ENCODE measurements at places on chromosomes 2 and 18.
A peak's percentile ranks its signal among the peaks of the same experiment; 100 is the strongest.

DNA sequence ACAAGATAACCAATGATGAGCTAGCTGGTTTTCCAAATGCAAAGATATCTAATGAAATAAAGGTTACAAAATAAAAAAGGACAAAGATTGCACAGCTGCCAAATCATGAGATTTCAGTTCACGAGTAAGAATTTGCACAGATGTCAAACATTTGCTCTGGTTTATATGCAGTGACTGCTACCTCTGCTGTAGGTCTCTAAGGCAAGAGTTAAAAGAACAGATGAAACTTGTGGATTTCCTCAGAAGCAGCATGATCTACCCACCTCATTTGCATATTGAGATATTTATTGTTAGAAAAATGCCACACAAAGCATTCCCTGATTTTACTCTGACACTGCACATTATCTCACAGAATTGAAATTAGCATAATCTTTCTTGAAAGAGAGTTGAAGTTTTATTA is 763.2 kb upstream of the ZEB2 start:
- no peak for DNase-seq

GRCh38 chr2:236089271-236090026 is 78.7 kb downstream of the GBX2 start:
- no peak for DNase-seq

GRCh38 chr2:160043265-160043664 is 19.1 kb downstream of the PLA2R1 start:
- no peak for DNase-seq

- DNase-seq: no peak
These were observed 91.6 kb downstream of the DHRS9 start for GRCh38 chr2:169160926-169161481.

- DNase-seq: no peak
These were observed 286.0 kb downstream of the LPIN1 start for GRCh38 chr2:12032398-12032797.

DNA sequence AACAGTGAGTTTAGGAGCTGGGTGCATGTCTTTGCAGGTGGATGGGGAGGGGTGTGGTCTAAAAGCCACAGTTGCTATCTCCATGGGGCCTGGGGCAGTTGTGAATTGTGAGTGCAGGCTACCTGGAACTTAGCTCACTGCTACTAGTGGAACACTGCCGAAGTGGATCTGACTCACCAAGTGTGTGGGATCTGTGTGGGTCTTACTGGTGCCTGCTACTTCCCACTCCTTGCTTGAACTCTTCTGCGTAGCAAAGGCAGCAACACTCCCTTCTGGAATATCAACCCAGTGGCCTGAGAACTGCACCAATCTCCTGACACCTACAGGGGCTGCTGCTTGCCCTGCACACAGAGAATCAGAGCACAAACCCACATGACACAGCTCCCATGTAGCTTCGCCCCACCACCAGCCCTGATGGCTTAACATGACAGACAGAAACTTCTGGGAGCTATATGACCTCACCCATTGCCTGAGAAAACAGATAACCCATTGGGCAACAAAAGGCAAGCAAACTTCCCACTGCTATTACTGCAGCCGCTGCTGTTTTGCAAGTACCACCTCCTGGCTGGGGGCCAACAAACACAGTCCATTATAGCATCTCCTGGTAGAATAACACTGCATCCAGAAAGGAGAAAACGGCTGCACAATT is 455.1 kb upstream of the DDX18 start:
- DNase-seq: no peak

- no peak for DNase-seq
These were observed 70.7 kb downstream of the NCK2 start for GRCh38 chr2:105815401-105815800.

- DNase-seq: no peak
These were observed 543 bp upstream of the MARCHF4 start for GRCh38 chr2:216372761-216373291.

- DNase-seq: no peak
These were observed 24.2 kb downstream of the PLCL1 start for GRCh38 chr2:197828464-197829135.

DNA sequence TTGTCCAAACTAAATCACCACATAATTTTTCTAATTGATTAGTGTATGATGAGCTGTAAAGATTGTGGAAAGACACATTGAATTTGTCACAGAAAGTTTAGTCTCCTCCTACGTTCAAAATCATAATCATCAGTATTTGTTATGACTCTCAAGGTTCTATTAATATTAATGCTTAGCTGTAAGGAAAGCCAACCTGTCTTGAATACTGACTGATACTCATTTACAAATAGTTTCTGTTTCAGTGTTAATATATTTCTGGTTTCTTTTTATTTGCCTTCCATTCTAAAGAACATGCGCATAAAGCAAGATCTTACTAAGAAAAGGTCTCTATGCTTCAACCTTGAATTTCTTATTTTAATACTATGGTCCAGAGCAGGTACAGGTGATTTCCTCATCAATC is 55.1 kb downstream of the CPS1 start:
- DNase-seq: no peak

DNA sequence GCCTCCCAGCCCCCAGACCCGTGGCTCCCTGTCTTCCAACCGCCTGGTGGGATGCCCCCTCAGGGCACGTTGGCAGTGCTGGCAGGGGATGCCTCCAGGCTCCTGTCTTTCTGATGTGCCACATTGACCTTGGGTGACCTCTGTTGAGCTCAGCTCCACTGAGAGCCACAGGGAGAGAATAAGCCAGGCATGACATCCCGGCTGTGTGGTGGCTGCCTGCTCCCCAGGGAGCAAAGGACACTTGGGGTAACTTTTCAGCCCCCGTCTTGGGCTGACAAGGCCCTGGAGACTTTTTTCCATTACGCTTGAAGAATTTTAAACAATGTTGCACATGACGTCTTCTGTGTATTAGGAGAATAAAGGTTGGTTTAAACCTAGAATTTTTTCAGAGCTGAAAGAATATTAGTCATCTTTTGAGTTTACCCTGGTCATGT is 246.0 kb downstream of the TSN start:
- DNase-seq: no peak

GRCh38 chr2:212970132-212970531 is 181.3 kb downstream of the IKZF2 start:
- no peak for DNase-seq

- no peak for DNase-seq
These were observed 25.6 kb downstream of the BCL2 start for GRCh38 chr18:63293935-63294334.

GRCh38 chr2:85400541-85401463 is 9.4 kb downstream of the CAPG start:
- DNase-seq: no peak

GRCh38 chr2:10048501-10049171 is 5.3 kb downstream of the KLF11 start:
- no peak for DNase-seq

- DNase-seq: no peak
These were observed 52.4 kb upstream of the ARHGAP28 start for GRCh38 chr18:6677086-6677485.

DNA sequence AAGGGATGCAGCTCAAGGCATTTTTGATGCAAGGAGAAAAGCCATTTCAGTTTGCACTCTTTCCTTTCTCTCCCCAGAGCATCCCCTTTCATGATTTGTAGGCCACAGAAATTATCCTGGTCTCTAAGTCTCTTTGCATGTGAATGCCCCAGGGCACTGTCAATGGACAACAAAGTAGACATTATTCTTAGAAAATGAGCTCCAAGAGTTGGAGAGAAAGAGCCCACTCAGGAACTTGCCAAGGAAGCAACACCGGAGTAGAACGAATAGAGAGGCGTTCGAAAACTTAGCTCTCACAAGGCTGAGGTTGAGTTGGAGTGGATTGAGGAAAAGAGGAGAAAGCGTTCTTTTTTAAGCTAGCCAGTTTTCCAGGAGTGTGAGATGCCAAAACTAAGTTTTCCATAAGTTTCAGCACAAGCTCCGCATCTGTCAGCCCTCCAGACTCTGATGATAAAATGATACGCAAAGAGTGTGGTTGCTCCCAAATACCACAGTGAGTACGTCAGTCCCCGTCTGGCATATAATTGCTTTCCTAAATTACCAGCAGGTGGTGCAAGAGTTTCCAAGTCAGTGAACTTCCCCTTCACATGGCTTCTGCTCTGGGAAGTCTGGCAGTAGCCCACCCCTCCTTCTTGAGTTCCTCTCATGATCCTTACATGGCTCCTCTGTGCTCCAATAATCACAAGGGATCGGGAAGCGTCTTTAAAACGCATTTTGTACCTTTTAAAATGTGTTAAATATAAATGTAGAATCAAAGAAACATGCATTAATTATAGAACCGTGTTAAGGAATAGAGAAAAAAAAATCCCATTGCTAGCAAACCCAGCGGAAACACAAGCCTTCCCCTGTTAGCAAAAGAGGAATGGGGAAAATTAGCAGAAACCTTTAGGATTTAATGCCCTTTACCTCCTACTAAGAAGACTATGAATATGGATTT is 1060.6 kb upstream of the FANCL start:
- no peak for DNase-seq

DNA sequence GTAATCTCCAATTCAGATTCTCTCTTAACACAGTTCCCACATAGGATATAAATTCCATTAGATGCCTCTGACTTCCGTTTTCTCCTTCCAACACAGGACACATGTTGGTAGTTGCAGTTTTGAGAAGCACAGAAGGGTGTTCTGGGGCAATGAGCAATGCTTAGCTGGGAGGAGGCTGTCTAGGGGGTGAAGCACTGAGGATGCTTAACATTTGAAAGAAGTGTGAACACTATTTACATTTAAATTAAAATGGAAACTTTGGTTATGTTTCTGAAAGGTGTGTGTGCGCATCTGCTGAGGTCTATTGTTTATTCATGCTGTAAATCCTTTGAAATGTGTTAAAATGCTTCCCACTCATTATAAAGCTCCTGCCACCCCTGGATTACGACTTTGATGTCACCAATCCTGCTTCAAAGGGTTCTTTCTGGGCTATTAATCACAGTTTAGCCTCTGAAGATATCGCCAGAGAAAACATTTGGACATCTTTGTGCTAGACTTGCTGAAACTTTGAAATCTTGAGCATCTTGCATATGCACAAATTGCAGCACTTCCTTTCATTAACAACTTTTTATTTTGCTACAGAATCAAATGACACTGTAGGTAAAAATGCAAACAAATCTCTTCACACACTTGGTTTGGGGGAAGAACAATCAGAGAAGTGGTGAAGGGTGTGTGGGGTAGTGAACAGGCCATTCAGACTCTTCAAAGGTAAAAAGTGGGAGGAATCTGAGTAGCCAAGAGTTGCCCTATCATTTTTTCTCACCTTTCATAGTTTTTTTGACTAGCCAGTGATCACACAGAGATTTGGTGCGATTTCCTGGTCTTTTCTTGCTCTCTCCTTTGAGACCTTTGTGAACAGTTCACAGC is 258.4 kb downstream of the MYO3B start:
- no peak for DNase-seq

DNA sequence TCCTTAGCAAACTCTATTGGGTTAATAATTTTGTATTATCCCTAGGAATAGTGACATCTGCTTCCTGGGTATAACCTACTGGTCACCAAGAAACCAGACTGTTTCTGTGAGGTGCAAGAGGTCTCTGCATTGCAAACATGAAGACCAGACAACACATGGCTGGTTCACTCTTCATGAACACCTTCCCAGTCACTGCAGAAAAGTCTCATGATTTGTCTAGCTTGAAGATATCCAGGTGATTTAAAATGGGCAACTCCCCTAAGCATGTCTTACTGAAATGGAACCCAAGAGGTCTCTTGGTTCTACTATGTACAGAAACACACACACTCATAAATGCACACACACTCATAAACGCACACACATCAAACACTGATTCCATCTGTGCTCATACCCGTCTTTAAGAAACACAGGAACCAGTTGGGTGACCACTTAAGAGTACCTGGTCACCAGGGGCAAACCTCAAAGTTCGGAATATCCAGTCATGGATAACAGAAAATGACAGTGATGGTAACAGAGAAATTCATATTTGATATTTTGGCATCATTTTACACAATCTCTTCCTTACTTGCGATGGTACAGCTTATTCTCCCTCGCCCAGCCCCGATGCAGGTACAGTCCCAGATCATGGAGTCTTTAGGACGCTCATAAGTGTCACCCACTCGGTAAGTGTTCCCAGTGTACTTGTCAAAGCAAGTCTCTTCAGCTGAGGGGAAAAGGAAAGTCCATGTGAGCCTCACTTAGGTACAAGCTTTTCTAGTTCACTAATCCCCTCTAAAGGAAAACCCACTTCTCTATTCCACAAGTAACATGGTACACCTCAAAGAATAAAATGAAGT is 2.9 kb downstream of the FN1 start:
- no peak for DNase-seq

DNA sequence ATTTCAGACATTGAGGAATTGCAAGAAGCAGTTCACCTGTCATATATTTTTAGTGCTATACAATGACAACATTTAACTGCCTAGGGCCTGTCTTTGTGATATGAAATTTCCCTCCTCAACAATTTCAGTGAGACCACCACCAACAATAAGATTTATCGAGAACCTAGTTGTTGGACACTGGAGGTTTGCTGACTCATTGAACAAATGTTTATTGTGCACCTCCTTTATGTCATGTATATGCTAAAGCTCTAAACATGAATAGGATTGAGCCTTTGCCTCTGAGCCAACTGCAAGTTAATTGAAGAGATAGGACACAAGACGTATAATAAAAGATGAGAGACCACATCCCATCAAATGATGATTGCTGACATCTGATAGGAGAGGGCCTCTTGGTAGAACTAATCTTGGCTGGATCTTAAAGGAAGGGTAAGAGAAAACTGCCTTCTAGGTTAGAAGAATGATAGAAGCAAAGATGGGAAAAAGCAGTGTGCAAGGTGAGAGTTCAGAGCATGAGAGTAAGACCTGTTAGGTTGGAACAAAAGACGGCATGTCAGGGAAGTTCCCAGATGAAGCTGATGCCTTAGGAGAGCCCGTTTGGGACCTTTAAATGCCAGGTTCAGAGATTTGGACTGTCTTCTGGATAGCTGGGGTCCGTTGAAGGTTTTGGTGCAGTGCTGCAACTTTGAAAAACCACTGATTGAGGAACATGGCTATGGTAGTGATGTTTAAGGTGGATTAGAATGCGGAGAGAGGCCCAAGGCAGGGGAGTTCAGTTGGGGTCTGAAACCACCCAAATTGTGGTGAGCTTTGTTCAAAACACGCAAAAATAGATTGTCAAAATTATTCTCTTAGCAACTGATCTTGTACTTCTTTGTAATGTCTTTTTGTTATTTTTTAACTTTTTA is 133.0 kb upstream of the EML6 start:
- no peak for DNase-seq

- no peak for DNase-seq
These were observed 27.1 kb downstream of the PSD4 start for GRCh38 chr2:113200736-113201490.

- no peak for DNase-seq
These were observed at the start of gene TPO for GRCh38 chr2:1413156-1413710. TPO (plus strand) TSS chr2:1413463; CDS start chr2:1414409, 946 bp downstream.

GRCh38 chr2:200695601-200696000 is 109.8 kb downstream of the AOX1 start:
- no peak for DNase-seq

- DNase-seq: peak; percentile 25
These were observed 76.8 kb downstream of the ZFP36L2 start for GRCh38 chr2:43149482-43150107.

DNA sequence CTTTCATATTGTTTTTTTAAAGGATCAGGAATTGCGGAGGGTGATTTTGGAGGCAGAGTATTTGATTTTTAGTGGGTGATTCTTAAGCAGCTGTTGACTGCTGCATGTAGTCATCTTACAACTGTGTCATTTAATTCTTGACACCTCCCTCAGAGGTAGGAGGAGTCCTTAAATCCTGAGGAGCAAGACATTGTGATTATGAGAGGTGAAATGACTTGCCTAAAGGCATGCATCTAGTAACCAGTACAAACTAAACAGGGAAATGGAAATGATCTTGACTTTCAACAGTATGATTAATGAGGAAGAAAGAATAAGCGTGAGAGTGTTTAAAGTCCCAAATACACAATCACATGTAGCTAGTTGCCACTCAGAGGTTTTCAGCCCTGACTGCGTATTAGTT is 440.7 kb downstream of the THSD7B start:
- no peak for DNase-seq

All from activated CD4-positive, CD25-positive, alpha-beta regulatory T cell (primary cell).